ENCODE measurements at places on chromosomes 13 and 19.

DNA sequence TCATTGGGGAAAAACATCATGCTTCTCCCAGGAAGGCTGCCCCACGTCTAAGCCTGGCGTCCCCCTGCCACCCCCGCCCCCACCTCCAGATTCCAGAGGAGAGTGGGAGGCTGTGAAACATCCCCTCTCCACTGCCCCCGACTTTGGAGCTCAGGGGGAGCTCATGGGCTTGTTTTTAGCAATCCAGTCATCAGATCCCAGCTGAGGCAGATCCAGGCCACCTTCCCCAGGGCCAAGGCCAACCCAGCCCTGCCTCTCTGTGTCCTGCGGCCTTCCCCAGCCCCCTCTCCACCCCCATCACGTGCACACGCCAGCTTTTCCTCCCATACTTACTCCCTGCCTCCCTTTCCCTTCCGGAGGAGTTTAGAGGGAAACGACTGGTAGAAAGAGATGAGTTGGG, 38.8 kb downstream of the SHISA2 start:
- no peak for DNase-seq

- DNase-seq: no peak
These were observed 27.5 kb downstream of the LNX2 start for GRCh38 chr13:27592865-27593264.

- DNase-seq: no peak
These were observed 595.5 kb downstream of the TBC1D4 start for GRCh38 chr13:74886502-74886901.

- no peak for DNase-seq
These were observed 23.2 kb downstream of the ANKRD27 start for GRCh38 chr19:32651729-32652140.

DNA sequence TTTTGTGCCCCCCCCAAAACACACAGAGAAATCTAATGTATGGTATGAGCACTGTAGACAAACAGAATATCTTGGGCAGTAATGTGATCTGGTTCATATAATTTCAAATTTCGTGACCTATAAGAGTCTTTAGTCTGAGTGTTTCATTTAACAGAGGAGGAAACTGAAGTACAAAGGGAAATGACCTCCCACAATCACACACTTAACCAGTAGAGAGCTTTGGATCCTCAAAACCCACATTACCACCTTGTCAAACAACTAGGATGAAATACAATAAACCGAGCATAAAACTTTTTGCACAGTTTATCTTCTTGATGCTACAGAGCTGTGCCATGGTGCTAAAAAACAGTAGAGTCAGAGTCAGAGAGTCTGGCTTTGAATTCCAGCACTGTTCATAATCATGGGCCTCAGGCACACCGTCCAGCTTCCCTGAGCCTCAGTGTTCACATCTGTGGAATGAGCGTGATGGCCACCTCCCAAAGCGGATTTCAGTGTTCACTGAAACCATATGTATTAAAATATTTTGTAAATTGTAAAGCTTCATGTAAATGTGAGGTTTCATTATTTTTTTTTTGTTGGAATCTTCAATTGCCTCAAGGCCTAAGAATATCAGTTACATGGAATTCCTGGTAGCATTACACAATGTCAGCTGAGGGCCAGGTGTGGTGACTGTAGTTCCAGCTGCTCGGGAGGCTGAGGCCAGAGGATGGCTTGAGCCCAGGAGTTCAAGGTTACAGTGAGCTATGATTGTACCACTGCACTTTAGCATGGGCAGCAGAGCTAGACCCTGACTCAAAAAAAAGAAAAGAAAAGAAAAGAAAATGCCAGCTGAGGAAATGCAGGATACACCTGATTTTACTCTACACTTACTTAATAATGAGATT, 126.4 kb upstream of the FRY start:
- DNase-seq: no peak

GRCh38 chr13:30107121-30107520, 200.2 kb downstream of the KATNAL1 start:
- no peak for DNase-seq

DNA sequence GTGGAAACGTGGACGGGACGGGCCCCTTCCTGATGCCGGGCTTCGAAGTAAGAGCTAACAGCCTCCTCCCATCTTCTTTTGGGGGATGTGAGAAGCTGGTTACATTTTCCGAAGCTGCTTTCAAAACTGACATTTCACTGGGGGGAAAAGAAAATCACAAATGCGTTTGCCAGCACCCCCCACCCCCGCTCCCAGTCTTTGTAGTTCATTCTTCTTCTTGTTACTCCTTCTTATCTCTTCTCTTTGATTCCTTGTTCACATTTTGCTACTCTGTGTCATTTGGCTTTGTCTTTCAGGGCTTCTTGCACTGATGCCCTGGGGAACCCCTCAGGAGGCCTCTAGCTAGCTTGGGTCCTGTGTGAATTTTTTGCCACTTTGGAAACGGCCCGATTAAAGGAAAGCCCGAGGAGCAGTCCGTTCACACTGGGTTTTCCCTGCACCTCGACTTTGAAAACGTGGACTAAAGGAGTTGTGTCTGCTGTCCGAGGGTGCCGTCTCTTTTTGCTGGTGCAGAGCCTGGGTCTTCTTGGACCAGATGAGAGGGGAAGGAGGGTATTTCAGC, 1.3 kb downstream of the CARM1 start:
- no peak for DNase-seq

GRCh38 chr13:32824061-32824460, 192.2 kb upstream of the KL start:
- no peak for DNase-seq

All from pancreas (tissue), 10 donors.